ENCODE measurements at places on chromosomes 7 and 10. TPM values are rescaled to one million over a fixed set of nuclear protein-coding genes. Genes with fewer than 3 reads are reported as not detected.

PPP1R3A gene
- 0.09 TPM for total RNA-seq

SLC13A1 gene
- total RNA-seq, result not detected

NRBF2 gene
- total RNA-seq, result 12.7 TPM

IPMK gene
- 23.2 TPM for total RNA-seq

LRRC72 gene
- total RNA-seq, result not detected

GIMAP5 gene
- total RNA-seq, result 3.8 TPM

DOCK1 gene
- 47.7 TPM for total RNA-seq

LRRD1 gene
- total RNA-seq, result 1.7 TPM

Data from cerebellum (tissue), 4 donors.